AG10803 (cell line): ENCODE measurements at places on chromosomes 5 and 9.

DNA sequence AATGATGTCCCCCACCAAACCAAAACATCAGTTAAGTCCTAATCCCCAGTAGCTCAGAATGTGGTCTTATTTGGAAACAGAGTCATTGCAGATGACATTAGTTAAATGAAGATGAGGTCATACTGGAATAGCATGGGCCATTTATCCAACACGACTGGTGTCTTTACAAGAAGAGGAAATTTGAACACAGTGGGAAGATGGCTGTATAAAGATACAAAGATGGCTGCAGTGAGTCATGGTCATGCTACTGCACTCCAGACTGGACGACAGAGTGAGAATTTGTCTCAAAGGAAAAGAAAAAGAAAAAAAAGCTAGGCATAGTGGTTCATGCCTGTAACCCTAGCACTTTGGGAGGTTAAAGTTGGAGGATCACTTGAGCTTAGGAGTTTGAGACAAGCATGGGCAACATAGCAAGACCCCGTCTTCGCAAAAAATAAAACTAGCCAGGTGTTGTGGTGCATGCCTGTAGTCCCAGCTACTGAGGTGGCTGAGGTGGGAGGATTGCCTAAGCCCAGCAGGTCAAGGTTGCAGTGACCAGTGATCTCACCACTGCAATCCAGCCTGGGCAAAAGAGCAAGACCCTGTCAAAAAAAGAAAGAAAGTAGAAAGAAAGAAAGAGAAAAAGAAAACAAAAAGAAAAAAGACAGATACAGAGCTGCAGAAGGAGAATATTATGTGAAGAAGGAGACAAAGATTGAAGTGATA lies 130.0 kb upstream of the CDKN2B start:
- DNase-seq = no peak

DNA sequence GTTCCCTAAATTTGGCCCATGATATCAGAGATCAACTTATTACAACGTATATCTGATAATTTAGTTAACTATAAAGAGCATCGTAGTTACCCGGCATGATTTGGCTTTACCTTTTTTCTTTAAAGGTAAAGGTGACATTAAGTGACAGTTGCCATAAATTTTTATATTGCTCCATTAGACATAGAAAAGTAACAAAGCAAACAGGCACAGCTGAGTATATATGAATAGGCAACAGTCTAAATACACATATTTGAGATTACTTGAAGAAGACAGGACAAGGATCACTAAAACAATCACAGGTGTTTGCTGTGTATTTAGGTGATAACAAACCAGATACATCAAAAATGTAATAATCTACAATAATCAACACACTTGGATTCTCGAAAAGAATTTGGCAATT lies 34.8 kb downstream of the RFX3 start:
- no peak for DNase-seq

DNA sequence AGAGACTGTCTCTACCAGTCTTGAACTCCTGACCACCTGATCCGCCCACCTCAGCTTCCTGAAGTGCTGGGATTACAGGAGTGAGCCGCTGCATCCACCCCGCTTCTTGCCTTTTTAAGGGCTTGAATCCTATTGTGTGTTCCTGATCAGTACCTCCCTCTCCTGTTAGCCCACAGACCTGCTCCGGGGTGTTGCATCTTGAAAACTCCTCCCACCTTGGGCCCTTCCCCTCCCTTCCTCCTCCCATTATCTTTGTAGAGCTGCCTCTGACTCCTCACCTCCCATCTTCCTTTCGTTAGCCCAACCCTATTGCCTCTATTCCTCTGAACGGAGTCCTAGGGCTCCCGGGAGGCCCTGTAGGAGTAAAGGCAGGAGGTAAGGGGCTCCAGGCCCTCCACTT lies 48.5 kb upstream of the NEK6 start:
- DNase-seq = no peak

DNA sequence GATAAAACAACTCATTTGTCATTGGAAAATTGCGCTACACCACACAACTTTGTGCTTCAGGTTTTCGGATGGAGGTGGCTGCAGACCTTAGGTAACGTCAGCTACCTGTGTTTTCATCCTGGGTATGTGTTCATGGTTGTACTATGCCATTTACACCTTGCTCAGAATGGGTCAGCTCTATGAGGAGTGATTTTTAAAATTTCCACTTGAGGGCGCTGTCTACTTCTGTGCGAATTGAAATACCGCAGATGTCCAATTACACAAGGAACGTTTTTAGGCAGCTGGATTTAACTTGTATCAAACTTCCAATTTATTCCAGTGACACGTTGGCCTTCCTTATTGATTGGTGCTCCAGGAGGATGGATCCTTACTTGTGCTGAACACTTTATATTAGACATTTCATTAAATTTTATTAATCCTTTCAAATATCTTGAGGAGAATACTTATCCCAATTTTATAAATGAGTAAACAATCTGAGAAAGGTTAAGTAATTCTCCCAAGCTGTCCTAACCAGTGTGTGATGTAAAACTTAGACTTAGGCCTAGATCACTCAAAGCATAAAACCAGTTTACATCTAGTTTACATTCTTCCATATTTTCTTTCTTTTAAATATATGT lies 23.4 kb downstream of the DMRTA1 start:
- peak; percentile 33 for DNase-seq

DNA sequence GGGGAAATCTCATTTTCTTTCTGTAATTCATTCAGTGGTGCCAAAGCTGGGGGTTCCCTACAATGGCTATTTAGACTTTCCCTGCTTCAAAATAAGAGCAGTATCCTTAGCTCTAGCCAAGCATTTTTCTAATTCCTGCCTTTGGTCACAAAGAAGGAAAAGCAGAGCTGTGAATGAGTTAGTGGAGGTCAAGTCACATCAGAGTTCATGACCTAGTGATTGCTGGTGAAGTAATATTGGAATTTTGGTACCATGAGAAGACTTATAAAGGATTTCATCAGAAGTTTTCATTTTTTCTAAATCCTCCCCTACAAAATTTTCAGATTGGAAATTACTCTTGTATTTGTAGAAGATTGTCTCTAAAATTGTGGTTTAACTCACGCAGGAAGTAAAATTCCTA lies 28.0 kb downstream of the DNAJC21 start:
- peak; percentile 58 for DNase-seq

DNA sequence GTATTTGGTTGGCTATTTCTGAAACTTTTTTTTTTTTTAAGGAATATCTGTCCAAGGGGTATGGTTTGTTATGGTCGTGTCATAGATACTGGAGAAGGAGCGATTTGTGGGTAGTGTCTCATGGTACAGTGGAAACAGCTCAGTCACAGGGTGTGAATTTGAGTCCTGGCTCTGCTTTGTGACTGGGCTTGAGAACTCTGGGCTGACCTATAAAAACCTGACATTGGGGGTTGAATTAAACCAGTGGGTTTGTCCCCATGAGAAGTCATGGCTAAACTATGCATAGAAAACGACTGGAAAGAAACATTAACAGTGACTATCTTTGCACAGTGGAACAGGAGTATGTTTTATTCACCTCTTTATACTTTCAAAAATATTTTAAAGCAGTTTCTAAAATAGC lies 54.7 kb downstream of the MACROH2A1 start:
- DNase-seq = peak; percentile 43

- no peak for DNase-seq
Observed at GRCh38 chr5:12936221-12936620, 1008.3 kb downstream of the DNAH5 start.

- DNase-seq = no peak
Observed at GRCh38 chr5:178784391-178784790, 53.9 kb upstream of the ZNF354A start.

DNA sequence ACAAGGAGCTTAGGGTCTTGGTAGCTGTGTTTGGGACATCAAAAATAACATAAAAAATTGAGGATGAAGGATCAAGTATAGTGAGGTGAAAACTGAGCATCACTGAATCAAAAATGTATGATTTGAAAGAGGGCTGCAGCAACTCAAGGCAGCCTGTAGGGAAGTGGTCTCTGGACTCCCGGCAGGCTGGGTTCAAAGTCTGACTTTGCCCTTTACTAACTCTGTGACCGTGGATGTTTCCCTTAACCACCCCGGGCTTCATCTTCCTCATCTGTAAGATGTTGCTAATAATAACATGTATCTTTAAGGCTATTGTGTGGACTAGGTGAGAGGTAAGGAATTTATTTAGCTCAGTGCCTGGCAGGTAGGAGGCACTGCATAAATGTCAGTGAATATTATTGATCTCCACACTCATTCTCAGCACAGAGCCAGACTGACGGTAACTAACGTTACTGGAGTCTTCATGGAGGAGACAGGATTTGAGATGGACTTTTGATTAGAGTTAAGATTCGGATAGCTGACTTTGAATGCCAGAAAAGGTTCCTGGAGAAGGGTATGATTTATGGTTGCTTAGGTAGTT lies 367.3 kb downstream of the NDUFS4 start:
- DNase-seq = no peak

DNA sequence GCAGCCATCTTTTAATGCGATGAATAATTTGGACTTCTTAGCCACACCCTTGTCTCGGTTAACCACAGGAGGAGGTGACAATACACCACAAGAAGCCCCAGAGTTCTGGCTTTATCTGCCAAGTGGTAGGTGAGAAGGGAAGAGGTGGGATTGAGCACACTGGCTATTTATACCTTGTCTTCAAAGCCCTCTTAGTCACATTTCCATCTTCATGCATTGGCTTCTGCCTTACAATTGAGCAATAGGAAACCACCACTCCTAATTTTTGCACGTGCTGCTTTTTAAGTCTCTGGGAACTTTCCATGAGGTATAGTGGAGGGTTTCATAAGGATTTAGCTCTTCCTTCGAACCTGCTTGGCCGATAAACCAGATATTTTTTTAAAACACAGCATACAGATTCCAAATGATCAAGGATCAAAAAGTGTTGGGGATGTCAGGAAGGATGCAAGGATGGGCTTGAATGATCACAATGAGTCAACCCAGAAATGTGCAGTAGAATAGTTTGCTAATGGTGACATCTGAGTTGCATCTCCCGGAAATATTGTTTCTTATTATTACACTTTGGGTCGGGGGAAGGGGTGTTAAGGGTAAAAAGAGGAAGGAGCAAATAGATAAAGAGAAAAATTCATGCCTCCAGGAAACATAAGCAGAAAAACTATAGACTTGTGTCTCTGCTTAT lies 25.5 kb downstream of the PLAC8L1 start:
- peak; percentile 29 for DNase-seq

GRCh38 chr9:27475057-27475595 lies 49.0 kb upstream of the IFNK start:
- no peak for DNase-seq

DNA sequence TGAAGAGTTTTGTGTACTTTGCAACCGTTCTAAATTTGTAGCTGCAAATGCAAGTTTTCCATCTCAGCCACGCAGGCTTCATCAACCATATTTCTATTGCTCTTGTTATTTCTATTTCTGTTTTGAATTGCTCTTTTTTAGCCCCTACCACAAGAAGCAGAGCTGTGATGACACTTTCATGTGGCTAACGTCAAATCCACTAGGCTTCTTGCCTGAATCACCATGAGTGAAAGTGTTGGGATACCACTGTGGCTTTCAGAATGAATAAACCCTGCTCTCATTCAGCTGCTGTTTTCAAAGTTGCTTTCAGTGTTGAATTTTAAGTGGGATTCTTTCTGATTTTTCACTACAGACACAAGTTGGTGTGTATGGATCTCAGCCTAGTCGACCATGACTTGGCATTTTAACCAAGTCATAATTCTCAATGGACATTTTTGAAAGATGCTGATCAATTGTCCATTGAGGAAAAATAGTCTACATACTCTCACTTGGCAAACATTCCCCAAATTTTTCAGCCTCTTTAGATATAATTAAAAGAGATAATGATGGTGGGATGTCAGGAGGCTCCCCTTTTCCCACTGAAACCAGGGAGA lies 41.0 kb upstream of the MTAP start:
- peak; percentile 48 for DNase-seq

DNA sequence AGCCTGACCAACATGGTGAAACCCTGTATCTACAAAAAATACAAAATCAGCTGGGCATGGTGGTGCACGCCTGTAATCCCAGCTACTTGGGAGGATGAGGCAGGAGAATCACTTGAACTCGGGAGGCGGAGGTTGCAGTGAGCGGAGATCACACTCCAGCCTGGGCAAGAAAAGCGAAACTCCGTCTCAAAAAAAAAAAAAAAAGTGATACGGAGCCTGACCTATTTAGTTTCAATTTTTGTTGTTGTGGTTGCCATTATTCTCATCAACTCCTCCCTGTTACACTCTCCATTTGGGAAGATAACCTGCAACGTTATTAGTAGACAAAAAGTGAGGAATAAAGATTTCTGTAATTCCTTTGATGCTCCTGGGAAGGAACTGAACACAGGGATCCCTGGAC lies 1.3 kb downstream of the STOM start:
- DNase-seq = no peak

- DNase-seq = peak; percentile 63
Observed at GRCh38 chr5:34833976-34834793, 4.8 kb upstream of the TTC23L start.

- DNase-seq = no peak
Observed at GRCh38 chr5:67215519-67216471, 19.2 kb upstream of the CD180 start.

DNA sequence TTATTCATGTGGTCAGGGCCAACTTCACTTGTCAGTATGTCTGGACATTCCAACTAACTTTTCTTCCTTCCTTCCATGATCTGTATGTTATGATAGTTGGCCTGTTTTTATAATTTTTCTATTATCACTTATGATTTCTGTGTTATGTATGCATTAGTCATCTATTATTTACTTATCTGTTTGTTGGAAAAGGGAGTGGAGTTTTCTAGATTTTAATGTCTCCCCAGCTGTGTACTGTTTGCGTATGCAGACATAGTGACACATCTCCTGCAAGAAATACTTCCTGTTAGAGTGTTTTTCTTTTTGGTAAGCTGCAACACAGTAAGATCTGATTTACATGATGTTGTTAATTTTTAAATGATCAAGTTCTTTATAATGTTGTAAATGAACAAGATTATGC lies 8.7 kb upstream of the INSYN2B start:
- no peak for DNase-seq

GRCh38 chr9:131704141-131704983 lies 35.5 kb downstream of the RAPGEF1 start:
- no peak for DNase-seq

- DNase-seq = no peak
Observed at GRCh38 chr5:168772316-168772961, 193.3 kb upstream of the PANK3 start.

DNA sequence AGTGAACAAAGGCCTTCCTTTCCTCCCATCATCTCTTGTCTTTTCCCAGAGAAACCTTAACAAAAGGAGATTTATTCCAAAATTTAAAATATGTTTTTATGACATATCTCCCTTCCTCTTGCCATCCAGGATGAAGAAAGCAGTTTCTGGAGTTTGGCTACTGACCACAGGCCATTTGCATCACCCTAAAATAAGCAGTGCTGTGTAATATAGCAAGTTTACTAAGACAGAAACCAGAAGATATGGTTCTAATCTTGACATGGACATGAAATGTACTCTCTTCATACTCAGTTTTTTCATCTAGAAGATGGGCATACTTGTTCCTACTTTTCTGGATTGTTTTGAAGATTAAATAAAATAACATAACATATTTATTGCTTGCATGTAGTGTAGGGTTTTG lies 50.2 kb upstream of the ZFAND5 start:
- no peak for DNase-seq

DNA sequence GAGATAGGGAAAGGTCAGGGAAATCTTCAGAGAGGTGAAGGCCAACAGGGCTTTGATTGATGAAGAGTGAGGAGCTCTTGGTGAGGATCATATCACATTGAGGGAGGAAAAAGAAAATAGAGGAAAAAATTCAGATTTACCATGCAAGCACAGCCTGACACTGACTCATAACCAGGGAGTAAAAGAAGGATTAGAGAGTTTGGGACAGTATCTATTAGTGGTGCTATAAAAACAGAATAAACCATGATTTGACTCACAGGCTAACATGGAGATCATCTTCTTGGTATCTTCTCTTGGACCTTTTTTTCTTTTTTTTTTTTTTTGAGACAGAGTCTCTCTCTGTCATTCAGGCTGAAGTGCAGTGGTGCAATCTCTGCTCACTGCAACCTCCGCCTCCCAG lies 44.4 kb downstream of the MUSK start:
- DNase-seq = no peak
